Choroid plexus epithelial cell (primary cell): ENCODE measurements at places on chromosomes 4 and X.
A peak's percentile ranks its signal among the peaks of the same experiment; 100 is the strongest.

GRCh38 chr4:54924891-54925290 lies 200.5 kb downstream of the KDR start:
- DNase-seq, result no peak

DNA sequence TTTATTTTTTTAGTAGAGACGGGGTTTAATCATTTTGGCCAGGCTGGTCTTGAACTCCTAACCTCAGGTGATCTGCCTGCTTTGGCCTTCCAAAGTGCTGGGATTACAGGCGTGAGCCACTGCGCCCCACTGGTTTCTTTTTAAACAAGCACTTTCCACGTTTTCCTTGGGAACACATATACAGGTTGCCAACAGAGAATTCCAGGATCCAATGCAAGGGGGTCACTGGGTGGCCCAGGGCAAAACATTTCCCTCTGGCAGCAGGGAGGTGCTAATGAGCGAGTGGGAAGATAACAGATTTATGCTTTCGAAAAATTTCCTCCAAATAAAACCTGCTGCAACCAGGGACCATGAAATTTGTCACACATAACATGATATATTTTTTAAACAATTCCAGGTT lies 41.1 kb downstream of the ADRA2C start:
- DNase-seq, result no peak

DNA sequence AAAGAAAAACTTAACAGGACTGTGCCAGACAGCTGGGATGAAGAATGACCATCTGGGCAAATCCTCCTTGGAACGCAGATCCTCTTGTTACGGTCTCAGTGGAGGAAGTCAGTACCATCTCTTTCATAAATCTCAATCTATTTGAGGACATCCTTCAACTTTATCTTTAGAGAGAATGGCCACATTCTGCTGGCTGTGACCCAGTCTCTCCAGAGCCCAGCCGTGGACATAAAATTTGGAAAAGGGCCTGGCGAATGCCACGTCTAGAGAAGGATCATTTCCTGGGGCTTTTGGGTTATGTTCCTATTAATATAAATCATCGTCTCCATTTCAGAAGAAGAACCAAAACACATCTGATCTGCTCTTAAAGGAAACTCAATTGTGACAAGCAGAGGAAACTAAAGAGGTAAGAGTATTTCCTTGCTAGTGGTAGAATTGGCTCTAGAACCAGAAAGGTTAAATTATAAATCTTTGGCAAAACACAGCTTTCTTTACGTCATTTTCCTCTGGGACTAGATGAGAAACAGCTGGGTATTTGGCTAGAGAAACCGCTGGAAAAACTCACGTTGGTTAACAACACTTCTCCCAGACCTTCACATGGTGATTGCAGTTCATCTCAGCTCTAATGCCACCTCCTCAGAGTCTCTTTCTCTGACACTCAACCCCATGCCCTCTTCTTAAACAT lies 164.7 kb downstream of the CHIC2 start:
- DNase-seq, result peak; percentile 86

GRCh38 chr4:66376921-66377320 lies 706.6 kb upstream of the EPHA5 start:
- peak; percentile 39 for DNase-seq

DNA sequence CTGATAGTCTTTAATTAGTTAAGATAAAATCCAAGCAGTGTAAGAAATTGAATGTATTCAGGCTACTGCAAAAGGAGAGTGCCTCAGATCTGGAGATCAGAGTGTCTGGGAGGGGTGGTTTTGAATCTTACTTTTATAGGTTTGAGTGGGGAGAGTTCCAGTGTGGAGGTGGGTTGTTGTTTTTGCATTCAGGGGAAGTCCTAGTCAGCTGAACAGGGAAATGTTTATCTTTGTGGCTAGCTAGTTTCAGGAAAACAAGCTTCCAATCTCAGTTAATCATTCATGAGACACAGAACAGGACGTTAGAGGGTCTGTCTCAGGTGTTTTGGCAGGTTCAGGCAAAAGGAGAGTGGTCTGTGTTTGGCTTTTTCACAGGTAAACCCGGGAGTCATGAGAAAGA lies 26.0 kb downstream of the ZNF81 start:
- peak; percentile 5 for DNase-seq

- DNase-seq, result no peak
These were observed 100.3 kb downstream of the DCK start for GRCh38 chr4:71093745-71094144.

DNA sequence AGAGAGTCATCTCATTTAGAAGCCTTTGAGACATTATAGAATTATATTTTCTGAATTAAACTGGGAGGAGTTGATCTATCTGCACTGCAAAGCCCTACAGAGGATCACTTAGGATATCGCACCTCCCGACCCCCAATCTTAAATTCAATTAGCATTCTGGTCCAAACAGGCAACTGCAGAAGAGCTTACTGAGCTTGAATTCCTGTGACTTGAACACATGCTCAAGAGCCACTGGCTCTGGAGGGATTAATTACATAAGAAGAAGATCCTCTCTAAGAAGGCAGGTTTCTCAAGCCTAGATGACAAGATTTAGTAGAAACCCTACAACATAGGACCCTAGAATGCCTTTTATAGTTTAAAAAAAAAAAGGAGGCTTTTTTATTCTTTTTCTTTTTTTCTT lies 548.9 kb downstream of the ARAP2 start:
- DNase-seq, result no peak

GRCh38 chr4:168825975-168826374 lies 184.1 kb downstream of the CBR4 start:
- DNase-seq, result no peak

DNA sequence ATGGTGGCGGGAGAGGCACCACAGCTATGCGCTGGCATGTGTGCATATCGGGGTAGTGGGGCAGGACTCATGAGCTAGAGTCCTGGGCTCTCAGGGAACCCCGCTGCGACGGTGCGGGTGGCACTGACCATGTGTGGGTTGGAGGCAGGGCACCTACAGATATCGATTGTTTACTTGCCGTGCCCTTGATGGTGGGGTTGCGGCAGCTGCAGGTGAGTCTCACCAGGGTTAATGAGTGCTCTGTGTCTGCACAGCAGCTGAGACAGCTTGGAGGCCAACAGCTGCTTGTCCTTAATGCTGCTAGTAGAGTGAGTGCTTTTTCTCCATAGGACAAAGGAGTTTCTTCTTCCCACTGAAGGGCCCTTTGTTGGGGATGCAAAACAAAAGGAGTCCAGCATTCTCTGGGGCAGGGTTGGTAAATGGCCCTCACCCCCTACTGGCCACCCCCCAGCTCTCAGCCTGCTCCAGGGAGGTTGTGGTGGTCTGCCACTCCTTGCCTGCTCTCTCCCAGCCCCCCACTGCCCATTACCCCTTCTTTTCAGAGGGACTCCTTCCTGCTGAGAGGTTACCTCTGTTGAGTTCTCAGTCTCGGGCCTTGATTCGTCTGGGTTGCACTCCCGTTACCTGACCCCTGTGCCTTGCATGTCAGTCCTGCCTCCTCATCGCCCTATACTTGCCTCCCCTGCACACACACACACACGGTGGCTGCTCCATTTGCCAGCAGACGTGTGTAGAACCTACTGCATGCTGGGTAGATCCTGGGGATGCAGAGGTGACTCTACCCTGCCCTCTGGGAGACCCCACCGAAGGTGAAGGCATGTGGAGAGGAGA lies 52.8 kb downstream of the TBC1D14 start:
- no peak for DNase-seq

DNA sequence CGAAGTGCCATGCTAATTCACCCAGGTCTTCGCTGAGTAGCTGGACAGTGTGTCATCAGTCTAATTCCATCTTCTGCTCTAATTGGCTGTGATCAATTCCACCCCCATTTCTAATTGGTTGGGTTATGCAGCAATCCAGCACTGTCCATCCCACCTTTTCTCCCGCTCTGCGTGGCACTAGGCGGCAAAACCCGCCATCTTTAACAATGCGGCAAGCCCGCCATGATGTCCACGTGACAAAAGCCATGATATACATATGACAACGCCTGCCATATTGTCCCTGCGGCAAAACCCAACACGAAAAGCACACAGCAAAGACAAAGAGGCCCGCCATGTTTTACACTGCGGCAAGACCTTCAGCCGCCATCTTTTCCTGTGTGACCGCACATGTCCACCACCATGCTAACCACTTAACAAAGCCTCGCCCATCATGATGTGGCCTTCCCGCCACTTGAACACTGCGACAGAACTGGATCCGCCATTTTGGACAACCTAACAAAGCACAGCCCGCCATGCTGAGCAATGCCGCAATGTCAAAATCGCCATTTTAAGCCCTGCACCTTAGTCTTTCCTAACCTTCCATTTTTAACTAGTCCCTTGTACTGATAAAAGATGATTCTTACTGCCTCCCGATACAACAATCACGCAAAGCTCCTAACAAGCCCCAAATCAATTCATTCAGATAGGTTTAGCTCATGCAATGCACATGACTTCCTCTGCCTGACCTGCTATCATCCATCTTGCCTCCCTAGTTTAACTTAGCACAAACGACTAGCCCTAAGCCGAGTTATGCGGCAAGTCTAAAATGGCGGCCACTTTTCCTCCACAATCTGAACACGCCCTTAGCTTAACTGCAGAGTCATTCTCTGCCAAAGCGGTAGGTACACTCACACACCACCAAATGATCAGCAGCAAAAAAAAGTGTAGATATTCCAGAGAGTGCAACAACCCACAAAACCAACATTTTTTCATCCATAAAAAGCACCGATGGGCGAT lies 288.3 kb downstream of the CHIC1 start:
- DNase-seq, result no peak

DNA sequence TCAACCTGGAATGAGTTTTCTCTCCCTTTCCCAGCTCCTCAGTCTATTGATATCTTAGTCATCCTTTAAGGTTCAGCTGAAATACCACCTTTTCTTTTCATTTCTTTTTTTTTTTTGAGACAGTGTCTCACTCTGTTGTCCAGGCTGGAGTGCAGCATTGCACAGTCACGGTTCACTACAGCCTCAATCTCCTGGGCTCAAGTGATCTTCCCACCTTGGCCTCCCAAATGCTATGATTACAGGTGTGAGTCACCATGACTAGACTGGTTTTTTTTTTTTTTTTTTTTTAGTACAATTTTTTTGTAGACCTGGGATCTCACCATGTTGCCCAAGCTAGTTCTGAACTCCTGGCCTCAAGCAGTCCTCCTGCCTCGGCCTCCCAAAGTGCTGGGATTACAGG lies 28.9 kb downstream of the AFF1 start:
- no peak for DNase-seq

DNA sequence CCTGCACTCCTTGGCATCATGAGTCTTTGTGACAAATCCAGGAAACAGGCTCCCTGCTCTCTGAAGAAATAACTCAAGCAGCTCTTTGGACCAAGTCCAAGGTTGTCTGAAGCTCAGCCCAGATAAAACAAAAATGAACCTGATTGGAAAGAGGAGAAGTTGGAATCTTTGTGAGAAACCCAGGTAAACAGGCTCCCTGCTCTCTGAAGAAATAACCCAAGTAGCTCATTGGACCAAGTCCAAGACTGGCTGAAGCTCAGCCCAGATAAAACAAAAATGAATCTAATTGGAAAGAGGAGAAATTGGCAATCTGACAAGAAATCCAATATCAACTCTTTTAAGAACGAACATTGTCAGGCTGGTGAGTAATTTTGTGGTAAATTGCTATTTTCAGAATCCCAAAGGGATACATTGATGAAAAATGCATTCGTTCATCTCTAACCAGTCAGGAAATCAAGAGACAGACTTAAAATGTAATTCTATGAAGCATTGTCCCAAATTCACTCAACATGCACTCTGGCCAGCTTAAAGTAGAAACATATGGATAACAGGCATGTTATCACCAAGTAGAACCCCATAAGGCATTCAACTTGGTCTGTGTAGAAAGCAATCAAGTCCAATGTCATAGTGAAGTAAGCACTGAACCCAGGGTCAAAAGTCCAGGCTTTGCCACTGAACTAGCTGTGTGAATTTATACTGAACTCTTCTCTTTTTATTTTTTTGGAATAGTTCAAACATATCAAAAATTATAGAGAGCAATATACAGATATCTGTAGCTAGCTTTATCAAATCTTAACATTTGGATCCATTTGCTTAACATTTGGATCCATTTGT lies 16.8 kb upstream of the NFXL1 start:
- peak; percentile 92 for DNase-seq

- peak; percentile 24 for DNase-seq
These were observed 88.1 kb downstream of the FSTL5 start for GRCh38 chr4:162075726-162076125.
